ENCODE measurements at places on chromosomes 12 and 14.
A peak's percentile ranks its signal among the peaks of the same experiment; 100 is the strongest.

DNA sequence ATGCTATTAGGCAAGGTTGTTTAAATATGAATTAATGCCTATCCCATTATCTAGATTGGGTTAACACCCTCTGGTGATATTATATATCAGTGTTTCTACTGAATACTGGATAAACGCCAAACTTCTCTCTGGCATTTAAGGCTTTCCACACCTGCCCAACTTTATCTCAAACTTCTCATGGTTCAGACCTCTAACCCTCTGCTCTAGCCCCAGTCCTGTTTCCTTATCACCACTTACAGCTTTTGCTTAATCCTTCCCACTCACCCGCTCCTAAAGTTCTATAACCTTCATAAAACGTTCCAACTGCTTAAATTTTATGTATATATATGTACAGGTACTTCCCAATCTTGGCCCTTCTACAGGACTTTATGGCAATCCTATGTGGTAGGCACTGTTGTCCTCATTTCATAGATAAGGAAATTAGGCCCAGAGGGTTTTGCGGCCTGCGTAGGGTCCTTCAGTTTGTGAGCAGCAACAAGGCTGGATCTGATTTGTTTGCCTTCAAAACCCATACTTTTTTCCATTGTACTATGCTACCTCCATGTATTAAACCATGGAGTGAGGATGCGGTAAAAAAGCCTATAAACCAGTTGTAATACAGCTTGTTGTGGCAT, 1.2 kb downstream of the LPCAT3 start:
- DNase-seq, result no peak

DNA sequence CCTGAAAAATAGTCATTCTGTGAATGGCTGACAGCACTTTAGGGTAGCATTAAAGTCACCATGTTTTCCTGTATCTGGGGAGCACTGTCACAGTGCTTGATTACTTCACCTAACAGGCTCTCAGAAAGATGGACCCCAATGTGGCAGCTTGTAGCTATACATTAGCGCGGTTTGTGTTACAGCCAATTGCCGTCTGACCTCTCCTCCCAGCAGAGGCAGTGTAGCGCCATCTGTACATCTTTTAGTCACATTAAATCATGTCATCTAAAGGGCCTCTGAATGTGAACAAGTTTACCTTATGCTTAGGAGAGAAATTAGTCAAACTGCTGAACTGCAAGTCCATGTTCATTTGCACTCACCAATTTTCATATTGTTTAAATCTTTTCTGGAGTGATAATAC, 113.7 kb downstream of the LMO3 start:
- DNase-seq, result no peak

DNA sequence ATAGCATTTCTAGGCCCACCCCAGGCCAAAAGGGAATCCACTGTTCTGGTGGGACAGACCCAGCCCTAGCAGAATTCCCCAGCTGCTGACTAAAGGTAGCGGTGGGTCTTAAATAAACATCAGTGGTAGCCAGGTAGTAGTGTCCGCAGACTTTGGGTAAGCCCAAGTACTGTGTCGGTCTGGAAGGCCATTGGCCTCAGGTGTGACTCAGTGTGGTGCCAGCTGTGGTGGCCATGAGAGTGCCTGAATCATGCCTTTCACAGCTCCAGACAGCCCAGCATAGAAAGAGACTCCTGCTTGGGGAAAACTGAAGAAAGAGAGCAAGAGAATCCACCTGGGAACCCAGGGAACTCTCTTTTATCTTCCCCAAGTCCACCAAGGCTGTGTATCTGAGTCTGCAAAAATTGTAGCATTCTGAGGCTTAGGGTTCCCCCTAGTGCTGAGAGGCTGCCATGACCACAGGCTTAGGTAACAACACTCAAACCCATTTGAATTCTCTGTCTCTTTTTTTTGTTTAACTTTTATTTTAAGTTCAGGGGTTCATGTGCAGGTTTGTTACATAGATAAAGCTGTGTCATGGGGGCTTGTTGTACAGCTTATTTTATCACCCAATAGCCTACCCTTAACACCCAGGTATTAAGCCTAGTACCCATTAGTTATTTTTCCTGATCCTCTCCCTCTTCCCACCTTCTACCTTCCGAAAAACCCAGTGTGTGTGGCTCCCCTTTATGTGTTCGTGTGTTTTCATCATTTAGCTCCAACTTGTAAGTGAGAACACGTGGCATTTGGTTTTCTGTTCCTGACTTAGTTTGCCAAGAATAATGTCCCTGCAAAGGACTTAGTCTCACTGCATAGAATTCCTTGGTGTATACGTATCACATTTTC, 16.7 kb upstream of the CD163L1 start:
- peak; percentile 35 for DNase-seq

GRCh38 chr12:132264086-132265010, 65.0 kb downstream of the GALNT9 start:
- DNase-seq, result no peak

- DNase-seq, result no peak
These were observed 44.7 kb upstream of the FBRSL1 start for GRCh38 chr12:132444957-132445883.

- DNase-seq, result no peak
These were observed 85.6 kb downstream of the GALNT9 start for GRCh38 chr12:132243596-132244310.

DNA sequence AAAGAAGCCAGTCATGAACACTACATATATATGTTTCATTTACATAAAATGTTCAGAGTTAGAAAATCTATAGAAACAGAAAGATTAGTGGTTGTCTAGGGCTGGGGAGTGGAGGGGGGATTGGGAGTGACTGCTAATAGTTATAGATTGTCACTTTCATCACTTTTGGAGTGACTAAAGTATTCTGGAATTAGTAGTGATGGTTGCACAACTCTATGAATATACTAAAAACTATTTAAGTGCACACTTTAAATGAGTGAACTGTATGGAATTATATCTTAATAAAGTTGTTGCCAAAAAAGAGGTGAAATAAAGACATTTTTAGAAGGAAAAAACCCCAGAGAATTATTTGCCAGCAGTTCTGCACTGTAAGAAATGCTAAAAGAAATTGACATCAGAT, 9.5 kb downstream of the CATSPERB start:
- DNase-seq, result no peak

- no peak for DNase-seq
These were observed 10.7 kb downstream of the MOAP1 start for GRCh38 chr14:93173943-93174395.

DNA sequence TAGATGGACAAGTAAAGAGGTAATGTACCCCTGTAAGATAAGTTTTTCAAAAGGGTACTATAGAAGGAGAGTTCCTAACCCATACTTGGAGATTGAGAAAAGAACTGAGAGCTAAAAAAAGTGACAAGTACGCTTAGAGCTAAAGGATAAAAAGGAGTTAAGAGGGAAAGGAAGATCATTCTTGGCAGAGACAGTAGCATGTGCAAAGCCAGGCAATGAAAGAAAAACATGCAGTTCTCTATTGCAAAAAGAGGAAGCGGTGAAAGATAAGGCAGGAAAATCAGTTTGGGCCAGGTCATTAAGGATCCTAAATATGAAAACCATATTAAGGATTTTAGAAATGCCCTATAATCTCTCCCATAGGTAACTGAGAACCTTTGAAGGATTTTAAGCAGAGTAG, 500.4 kb upstream of the GARIN6 start:
- DNase-seq, result no peak

DNA sequence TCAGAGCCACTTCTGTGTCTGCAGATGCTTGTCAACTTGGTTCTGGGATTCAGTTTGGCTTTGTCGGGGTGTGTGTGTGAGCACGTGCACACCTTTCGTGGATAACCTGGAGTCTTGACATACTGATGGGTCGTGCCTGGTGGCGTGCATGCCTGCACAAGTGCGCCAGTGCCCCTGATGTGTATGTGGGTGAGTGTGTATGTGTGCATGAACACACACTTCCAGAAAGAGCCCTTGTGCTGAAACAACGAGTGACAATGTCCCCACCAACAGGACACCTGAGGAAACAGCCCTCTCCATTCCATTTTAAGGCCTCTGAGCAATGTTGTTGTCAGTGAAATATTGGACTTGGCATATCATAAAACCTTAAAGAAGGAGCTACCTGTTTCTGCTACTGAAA, 53.9 kb downstream of the SMUG1 start:
- no peak for DNase-seq

DNA sequence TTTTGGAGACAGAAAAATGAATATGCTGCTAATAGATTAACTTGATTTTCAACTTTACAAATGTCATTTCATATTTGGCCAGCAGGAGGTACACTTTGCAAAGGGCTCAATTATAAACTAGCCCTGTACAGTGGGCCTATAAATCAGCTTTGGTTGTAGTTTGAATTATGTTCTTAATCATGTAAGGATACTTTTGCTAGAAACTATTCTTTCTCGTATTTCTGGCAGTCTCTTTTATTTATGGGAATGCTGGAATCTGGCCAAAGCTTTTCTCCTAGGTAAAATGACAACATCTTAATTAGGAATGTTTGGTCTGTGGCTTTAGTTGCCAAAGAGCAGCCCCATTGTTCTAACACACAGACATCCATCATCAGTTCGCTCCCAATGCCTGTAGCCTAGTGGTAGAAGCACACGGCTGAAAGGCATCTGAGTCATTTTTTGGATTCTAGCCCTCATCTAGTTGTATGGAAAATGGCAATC, 1322.3 kb upstream of the SEL1L start:
- peak; percentile 33 for DNase-seq

DNA sequence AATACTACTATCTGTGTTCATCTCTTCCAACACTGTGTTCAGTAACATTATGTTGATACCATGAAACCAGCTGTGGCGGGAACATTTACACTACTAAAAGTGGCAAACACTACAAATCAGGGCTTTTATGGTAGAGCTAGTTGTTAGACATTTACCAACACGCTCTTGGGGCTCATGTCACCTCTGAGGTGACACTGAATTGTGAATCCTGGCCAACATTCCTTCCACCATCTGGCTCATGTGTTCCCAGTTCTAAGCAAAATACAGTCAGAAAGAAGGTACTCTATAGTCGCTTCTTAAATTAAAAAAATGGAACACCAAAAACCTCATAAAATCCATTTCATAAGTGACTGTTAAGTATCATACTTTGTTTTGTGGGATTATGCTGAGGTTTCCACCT, 436.6 kb downstream of the FUT8 start:
- no peak for DNase-seq

- no peak for DNase-seq
These were observed 49.4 kb upstream of the BCL11B start for GRCh38 chr14:99321236-99321925.

GRCh38 chr14:28242895-28243294, 523.7 kb upstream of the FOXG1 start:
- no peak for DNase-seq

DNA sequence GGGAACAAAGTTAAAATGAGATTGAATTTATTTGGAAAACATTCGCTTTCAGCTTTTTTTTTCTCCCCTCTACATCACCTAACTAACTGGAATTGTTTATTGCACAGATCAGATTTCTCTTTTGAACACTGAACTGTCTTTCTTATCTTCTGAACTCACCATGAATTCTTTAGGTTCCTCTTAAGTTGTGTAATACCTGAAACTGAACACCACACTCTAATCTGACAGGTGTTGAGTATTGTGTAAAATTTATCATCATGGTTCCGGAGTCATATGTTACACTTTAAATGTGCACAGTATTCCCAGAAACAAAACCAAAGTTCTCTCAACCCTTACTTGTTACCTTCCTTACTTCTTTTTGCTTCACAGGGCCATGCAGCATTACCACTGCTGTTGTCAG, 66.8 kb downstream of the TGFB3 start:
- no peak for DNase-seq

DNA sequence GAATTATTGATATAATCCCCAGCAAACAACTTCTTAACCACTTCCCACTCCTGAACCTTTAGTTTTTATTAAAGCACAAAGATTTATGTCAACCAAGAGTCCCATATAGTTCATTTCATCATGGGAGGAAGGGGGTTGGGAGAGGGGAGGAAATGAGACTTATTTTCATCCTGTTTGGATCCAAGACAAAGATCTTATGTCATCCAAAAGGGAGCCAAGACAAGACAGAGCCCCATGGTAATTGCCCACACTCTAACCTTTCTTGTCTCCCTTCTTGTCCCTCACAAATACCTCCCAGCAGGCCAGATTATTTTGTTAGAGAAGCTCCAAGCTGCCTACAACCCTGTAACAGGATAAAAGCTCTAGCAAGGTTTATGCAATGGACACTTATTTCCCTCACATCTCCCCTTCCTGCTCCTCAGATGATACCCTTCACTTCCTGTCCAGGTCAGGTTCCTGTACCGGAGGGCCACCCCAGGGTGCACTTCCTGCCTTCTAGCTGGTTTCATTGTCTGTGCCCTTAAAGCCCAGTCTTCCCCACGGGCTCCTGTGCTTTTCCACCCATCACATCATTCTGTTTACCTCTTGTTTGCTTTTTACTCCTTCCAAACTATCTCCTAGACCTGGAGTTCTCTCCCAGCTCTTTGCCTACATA, 123.7 kb upstream of the MDM1 start:
- no peak for DNase-seq

- peak; percentile 38 for DNase-seq
These were observed 824 bp downstream of the TBK1 start for GRCh38 chr12:64452559-64453329.

DNA sequence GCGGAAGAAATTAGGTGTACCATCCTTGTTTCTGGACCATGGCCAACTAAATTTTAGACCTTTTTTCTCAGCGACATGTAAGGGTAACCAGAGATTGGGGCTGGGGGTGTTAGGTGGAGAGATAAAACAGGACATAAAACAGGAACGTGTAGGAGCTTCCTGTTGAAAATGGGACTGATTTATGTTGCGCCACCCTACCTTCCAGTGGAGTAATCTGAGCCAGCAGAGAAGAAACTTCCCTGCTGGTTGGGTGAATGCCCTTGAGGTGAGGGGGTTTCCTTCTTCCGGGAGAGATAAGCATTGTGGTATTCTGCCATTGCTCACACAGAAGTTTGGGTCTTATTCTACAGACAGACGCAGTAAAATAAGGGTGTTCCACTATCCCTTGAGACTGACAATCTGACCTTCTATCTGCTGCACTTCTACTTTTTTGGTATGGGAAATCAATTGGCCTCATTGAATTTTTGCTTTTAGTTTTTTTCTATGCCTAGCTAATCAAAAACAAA, 417.6 kb downstream of the PCNX1 start:
- DNase-seq, result no peak

DNA sequence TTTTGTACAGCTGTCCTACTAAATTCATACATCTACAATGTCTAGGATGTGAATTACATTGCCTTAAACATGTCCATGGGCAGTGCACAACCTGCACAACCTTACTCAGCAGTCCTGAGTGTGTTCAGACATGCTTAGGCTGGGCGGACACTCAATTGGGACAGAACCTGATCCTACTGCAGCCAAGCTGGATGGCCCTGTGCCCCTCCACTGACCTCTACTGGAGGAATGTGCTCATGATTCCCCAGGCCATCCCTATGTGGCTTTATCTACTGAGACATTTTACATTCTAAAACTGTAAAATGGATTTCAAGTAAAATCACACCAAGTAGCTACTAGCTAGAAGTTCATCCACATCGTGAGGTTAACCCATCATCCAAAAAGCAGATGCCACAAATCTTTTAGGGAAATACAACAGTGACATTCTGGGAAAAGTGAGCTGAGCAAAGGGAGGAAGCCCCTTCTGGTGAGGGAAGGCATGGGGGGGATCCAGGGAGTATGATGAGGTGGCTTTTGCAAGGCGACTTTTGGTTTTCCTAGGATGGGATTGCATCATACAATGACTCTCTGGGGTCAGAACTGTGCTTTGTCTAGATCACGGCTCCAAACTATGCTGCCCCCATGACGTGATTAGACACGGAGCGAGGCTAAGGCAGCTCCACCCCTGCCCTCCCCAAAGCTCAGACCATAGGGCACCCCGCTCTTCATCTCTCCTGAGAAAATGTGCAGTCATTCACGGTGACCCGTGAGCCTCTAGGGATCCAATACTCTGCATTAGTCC, 911.7 kb upstream of the TMEM132C start:
- DNase-seq, result no peak

GRCh38 chr12:20748198-20748597, 53.1 kb downstream of the SLCO1C1 start:
- DNase-seq, result no peak
